ELR (cell line): ENCODE measurements at places on chromosomes 3 and 15.

GRCh38 chr15:100849021-100849854 lies 30.4 kb upstream of the ALDH1A3 start:
- DNase-seq = peak; percentile 78

GRCh38 chr3:48504051-48504946 lies at the start of gene SHISA5:
SHISA5 (minus strand) TSS chr3:48504174; CDS start chr3:48504094, 80 bp downstream.
- DNase-seq = peak; percentile 63

DNA sequence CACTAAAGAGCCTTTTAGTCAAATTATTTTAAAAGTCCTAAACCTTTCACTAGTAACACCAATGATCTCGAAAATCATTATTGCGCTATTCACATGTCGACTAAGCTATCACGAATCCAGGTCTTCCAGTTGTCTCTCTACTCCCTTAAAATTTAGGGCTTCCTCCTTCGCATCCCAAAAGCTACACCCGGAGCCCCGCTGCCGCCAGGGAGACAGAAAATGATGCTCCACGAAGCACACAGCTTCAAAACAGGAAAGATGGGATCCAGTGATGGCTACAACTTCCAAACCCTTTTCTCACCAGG lies 253 bp downstream of the IFT80 start:
- no peak for DNase-seq

- DNase-seq = no peak
These were observed 26.7 kb downstream of the TMEM43 start for GRCh38 chr3:14151471-14152083.

GRCh38 chr3:169659096-169659819 lies 4.3 kb downstream of the MECOM start:
- no peak for DNase-seq

GRCh38 chr3:106577241-106577640 lies 708.4 kb upstream of the CBLB start:
- no peak for DNase-seq

DNA sequence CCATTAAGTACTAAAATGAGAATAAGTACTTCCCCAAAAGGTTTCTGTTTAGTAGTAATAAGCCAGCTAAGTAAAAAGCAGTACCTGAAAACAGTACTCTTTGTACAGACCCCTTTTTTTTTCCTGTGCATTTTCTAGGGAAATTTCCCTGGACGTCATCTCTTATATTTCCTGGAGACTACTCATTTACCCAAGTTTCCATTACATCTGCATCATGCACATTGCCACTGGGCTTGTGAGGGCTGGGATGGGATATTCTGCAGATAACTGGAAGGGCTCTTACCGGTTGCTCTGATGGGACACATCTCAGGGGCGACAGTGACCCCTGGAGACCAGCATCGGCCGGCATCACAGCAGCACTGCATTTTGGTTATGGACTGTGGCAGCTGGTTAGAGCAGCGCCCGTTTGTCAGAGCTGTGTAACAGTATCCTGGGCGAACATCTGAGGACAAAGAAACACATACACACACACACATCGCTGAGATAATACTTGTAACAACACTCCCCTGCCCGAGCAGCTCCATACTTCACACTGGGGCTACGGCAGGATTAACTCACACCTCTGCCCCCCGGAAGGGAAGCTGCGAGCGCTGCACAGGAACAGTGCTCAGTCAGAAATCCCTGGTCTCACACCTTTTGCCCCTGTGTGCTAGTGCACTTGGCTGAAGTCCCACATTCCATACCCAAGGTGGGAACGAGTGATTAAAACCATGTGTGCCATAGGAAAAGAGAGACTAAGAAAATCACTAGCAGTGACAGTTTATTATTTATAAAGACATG lies 124.9 kb downstream of the FBN1 start:
- no peak for DNase-seq

DNA sequence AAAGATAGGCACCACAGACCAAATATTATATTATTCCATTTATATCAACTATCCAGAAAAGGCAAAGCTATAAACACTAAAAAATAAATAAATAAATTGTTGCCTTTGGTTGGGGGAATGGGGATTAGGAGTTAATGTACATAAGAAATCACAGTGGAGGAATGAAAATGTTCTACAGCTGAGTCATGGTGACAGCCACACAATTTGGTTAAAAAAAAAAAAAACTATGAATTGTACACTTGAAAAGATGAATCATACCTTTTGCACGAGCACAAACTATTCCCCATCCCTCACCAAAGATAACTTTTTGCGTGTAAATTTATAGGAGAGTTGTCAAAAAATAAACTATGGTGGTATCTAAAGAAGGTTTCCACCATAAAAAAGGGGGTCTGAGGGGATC lies 103.2 kb downstream of the TBC1D5 start:
- peak; percentile 88 for DNase-seq

- no peak for DNase-seq
These were observed 27.3 kb downstream of the ABHD2 start for GRCh38 chr15:89115547-89115946.

- DNase-seq = no peak
These were observed 96.1 kb downstream of the OPA1 start for GRCh38 chr3:193688834-193689714.

GRCh38 chr3:99551520-99551919 lies 86.9 kb upstream of the COL8A1 start:
- DNase-seq = peak; percentile 37

- DNase-seq = no peak
These were observed 110.7 kb downstream of the ZMAT3 start for GRCh38 chr3:178960918-178961317.

GRCh38 chr15:70869346-70869745 lies 15.4 kb upstream of the LARP6 start:
- no peak for DNase-seq

GRCh38 chr3:47681016-47681415 lies 100.7 kb downstream of the SMARCC1 start:
- no peak for DNase-seq

DNA sequence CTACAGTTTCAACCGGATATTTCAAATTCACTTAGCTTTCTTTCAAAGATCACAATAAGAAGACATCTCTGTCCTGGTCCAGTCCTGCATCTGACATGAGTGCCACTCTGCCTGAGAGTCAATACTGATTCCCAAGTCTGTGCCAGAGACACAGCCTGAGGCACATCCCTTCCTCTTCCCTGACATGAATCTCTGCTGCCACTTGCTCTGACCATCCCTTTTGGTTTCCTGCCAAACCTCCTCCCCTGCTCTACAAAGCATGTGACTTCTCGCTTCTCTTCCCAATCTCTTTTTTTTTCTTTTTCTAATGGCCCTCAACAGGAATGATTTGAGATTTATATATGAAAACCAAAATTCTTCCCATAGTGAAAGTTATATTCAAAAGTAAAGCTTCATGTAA lies 117.9 kb downstream of the MECOM start:
- no peak for DNase-seq

DNA sequence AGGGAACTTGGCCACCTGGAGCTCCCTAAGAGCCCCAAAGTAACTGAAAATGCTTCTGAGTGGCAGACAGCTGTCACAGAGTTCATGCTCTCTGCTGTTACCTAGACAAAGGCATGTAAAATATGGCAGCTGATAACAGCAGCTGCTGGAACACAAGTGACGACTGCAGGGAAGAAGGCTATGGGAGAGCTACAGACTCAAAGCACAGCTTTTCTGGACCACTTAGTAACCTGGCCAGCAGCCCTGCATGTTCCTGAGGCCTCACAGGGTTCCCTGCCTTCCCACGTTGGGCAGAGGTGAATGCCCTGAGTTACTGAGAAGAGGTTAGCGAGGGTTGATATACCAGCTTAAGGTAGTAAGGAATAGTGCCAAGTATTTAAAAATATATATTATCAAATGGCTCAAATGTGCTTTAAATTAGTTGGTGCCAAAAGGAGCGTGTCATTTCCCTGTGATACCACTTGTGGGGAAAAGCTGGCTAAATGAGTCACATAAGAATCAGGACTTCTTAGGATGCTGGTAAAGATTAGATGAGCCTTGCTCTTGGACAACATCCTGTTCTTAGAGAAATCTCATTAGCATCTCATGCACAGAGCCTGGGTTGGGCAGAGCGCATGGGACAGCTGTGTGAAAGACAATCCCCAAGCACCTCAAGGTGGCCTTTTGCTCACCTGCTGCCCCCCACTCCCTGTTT lies 76.4 kb upstream of the SCN5A start:
- DNase-seq = peak; percentile 25

GRCh38 chr15:33782966-33783365 lies 185.3 kb upstream of the CHRM5 start:
- no peak for DNase-seq

DNA sequence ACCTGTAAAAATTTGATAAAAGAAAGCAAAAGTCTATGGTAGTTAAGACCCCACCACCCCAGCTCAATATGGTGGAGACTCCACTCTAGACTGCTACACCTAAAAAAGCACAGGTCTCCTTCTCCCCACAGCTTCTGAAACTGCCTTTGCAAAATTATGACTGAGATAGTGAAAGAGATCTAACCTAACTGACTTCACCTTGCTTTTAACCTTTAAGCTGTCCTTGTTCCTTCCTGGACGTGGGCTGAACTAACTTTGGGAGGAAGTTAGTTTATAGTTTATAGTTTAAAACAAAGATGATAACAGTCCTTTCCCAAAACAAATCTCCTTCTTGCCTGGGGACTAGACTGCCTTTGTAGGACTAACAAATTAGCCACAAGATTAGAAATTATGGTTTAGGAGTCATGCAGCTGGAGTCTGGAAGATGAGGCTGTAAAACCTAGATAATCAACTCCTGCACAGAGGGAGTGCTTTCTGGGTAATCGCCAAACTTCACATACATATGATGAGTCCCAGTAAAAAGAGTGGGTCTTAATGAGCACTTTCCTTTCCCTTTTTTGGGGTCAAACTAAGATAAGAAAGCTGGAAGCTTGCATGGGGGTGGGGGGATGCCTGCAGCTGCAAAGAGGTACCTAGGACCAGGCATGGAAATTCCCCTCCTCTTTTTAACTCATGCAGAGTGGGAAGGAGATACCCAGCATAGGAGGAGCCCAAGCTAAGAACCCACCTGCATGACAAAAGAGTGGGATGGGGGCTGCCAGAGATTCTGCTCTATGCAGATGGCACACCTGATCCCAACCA lies 17.5 kb downstream of the CCR8 start:
- no peak for DNase-seq
